Stimulated activated CD8-positive, alpha-beta memory T cell treated with anti-CD3 and anti-CD28 coated beads, Interleukin-2, amount 100 ng/mL, for 48 hours (primary cell): ENCODE measurements at places on chromosomes 6 and 20.
A peak's percentile ranks its signal among the peaks of the same experiment; 100 is the strongest.

DNA sequence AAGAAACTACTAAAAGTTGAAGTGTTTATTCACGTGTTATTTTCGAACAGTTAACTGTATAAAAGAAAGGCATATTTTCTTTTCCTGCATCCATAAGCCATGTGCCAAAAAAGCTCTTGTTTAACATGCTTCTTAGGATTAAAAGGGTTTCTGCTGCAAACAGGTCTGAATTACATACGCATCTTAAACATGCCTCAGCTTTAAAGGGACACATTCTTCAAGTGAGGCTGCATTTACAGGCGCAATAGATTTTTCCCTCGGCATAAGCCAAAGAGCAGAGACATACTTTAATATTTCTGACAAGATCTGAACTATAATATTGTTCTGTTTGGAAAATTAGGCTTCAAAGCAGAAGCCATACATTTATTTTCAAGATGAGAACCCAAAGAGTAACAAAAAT lies 39.4 kb downstream of the PDE7B start:
- no peak for DNase-seq

DNA sequence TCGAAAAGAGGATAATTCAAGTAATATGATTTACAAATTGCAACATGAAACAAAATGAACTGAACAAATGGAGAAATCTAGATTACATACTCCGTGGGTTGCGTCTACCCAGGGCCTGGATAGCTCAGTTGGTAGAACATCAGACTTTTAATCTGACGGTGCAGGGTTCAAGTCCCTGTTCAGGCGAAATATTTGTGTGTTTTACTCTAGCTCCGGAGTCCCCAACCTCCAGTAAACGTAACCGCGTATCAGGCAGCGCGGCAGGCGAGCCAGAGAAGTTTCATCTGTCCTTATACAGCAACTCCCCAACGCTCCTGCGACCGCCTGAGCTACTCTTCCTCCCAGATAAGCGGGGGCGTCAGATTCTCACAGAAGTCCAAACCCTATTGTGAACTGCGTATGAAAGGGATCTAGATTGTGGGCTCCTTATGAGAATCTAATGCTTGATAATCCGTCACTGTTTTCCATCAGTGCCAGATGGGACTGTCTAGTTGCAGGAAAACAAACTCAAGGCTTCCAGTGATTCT lies 176.1 kb downstream of the TRIM27 start:
- DNase-seq: peak; percentile 12

DNA sequence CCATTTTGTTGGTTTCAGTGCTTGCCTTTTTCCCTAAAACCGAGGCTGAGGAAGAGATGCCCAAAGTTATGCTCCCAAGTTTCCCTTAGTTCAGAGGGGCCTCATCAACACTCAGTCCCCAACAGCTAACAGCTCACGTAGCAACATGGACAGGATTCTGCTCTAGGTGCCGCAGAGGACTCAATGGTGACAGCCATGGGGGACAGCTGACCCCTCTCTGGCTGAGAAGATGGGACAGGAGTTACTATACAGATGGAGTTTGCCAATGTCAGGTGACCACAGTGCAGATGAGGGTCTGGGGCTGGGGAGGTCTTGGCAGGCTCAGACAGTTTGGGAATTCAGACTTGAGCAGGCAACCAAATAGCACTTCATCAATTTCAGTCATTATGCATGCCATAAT lies 67.3 kb downstream of the NPEPL1 start:
- no peak for DNase-seq

DNA sequence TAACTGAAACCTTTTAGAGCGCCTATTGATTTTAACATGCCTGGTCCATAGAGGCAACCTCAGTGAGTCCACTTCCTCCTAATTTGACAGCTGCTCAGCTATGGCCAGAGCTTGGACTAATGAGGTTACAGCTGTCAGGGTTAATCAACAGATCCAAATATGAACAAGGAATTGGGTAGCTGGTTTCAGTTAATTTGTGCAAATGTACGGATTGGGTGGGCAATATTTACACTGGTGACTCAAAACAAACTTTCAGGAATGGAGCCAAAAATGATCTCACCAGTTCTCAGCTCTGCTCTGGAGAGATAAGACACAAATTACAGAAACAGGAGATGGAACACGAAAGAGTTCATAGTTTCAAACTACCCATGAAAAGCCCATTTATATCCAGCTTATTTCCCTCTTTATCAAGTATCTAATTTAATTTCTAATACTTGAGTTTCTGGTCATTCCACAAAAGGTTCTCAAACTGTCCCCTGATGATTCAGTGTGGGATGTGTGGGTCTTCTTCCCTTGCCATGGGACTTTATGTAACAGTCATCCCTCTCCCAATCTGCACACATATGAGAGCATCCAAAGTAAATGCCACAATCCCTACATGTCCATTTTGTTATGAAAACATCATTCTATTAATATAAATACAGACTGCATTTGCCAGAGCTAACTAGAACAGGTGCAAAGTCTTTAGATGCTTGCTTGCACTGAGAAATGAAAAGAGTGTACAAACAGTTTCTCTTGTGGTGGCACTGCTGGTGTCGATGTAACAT lies 149.9 kb downstream of the RPS12 start:
- no peak for DNase-seq

DNA sequence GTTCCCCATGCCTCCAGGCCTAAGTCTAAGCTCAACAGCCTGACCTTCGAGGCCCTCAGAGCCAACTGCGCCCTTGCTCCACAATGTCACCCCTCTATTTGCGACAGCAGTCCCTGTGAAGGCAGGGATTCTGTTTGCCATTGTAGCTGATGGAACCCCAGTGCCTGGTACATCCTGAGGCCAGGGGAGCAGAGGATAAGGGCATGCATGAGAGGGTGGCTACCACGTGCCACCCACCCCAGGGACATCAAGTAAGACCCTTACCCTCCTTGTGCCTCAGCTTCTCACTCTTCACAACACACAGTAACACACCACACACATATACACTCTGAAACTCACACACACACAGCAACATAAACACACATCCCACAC lies 20.0 kb upstream of the SIRPA start:
- DNase-seq: no peak

DNA sequence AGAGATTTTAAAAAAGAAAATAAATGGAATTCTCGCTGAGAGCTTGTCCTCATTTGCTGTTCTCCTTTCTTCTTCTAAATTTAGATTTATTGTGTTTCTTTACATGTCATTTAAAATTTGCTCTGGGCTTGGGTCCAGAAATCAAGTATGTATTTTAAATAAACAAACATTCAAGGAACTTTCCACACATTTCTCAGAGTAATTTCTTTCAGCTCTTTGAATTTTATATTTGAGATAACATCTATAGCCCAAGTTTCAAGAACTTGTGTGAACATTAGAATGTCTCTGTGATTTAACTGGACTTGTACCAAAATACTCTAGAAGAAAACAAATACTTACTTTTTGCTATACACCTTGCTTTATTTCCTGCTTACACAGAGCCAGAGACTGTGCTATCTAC lies 192.3 kb downstream of the TMEM200A start:
- no peak for DNase-seq

- no peak for DNase-seq
These were observed 279.7 kb downstream of the UST start for GRCh38 chr6:149026530-149026942.
